Mesenteric fat pad (tissue), 1 donor: ENCODE measurements at places on chromosomes 3 and 15.

DNA sequence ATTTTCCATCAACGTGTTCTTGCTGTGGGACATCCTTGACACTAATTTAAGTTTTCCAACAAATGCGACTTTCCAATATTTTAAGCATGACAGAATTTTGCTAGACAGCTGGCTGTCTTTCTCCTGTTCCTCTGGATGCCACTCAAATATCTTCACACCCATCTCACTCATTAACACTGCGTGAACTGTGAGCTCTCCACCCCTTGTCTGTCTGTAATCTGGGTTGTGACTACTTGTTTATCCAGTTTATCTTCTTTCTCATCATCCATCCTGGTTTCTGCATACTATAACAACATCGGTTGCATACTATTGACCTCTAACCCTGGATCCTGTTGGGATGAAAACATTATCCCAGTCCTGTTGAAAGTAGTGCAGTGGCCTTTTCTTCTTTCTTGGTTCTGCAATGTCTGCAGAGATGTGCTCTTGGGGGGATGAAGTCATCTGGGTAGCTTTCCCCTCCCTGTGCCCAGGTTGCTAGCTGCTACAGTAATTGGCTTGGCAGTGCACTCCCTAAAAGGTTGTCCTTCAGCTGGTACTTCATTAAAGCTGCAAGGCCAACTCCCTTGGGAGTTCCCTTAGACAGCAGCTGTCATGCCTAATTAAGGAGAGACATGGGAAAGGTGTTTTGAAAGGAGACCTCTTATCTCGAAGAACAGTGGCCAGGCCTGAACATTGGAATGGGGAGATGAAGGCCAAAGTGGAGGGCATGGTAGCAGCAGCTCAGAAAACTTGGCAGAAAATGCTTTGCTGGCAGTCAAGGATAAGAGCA lies 24.7 kb downstream of the KAT2B start:
- no peak for DNase-seq

DNA sequence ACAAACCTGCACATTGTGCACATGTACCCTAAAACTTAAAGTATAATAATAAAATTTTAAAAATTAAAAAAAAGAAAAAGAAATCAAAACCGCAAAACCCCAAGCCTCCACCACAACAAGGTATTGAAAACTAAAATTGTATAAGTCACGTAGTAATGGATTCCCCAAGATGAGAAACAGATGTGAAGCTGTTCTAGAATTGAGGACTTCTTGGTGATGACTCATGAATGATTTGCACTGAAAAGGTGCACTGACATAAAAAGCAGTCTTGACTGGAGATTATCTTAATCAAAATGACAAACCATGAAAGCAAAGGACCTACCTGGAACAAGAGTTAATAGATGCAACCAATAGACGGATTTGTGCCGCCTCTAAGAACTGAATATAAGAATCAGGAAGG lies 225.8 kb downstream of the MYRIP start:
- no peak for DNase-seq

DNA sequence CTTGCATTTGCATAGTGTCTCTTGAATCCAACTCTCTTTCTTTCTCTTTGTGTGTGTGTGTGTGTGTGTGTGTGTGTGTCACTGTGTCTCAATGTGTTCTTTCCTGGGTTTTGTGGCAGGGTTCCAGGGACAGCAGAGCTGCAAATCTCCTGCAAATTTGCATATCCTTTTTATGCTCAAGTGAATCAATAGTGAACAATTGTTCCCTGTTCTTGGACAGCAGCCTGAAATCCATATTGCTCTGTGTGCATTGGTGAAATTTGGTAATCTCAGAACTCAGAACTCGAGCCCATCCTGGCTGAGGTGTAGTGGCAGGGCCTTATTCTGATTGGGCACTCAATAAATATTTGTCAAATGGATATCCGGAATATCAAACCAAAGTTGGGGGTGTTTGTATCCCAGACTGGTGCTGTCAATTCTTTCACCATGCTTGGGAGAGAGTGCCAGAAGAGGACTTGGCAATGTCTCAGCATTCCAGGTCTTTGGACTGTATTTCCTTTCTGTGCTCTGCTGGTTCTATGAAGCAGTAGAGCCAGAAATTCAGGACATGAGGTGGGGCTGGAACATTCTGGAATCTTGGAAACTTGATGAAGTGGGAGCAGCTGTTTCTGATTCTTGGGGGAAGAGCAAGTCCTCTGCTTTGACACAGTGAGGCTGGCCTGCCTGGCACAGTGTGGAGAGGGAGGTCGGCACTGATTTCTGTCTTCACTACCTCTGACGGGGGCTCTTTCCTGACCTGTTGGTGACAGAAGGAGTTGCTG lies 380.6 kb upstream of the C2CD4B start:
- DNase-seq: no peak

- DNase-seq: no peak
These were observed 512.6 kb downstream of the MECOM start for GRCh38 chr3:169150920-169151319.

GRCh38 chr15:61205346-61205921 lies 23.7 kb downstream of the RORA start:
- DNase-seq: no peak

- DNase-seq: no peak
These were observed 430.2 kb downstream of the LPP start for GRCh38 chr3:188584162-188584529.

DNA sequence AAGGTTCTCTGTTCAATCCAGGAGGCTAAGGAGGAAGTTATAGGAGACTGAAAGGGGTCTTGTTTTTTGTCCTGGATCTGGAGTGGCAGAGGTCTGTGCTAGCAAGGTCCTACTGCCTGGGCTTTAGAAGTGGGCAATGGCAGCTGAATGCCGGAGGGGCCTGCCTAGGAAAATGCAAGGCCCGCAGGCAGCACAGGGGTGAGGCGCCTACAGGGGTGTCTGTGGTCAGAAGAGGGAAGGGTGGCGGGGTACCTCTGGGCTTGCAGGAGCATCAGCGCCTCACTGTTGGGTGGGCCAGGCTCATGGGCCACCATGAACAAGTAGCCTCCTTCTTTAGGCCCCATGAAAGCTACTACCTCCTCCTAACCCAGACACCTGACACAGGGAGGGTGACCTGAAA lies 175.4 kb downstream of the PEX5L start:
- DNase-seq: no peak

DNA sequence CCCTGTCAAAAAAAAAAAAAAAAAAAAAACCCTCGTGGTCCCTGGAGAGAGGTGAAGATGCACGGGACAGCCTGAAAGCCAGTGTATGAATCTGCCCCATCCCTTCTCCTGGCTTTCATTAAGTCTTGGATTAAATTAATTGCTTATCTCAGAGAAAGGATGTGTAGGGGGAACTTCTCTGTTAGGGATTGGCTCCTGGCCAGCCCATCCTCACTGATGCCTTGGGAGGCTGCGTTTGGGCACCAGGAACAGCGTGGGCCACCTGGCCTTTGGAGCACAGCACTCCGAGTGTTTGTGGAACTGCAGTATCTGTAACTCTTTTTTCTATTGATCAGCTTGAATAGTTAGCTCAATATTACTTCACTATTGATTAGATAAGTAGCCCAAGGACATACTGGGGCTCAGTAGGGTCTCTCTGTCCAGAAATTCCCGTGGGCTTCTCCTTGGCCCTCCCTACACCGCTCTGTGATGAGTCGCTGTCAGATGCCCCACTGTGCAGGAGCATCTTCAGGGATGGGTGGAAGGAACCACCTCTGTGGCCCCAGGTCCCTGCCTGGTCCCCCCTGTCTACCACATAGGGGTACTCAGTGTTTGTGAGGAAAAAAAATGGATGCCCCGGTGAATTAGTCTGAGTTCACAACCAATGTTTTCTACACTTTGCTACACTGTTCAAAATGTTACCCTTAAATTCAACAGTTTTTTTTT lies 2.0 kb downstream of the PXYLP1 start:
- DNase-seq: no peak

GRCh38 chr15:50496692-50497091 lies 49.8 kb downstream of the USP50 start:
- no peak for DNase-seq

DNA sequence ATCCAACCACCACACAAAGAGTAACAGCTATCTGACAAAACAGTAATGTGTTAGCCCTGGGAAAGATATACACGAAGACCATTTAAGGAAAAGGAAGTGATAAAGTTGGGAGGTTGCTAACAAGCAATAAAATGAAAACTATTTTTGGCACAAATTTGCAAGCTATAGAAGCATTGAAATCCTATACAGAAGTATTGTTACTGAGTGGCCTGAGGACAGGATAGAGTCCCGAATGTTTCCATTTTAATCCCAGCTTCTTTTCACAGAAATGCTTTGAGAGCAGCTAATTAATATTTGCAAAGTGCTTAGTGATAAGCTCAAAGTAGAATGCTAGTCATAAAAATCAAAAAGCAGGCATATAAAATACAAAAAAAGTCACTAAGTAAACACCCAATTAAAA lies 51.5 kb downstream of the RAD18 start:
- no peak for DNase-seq

- DNase-seq: no peak
These were observed 20.3 kb downstream of the MEF2A start for GRCh38 chr15:99586121-99586520.

DNA sequence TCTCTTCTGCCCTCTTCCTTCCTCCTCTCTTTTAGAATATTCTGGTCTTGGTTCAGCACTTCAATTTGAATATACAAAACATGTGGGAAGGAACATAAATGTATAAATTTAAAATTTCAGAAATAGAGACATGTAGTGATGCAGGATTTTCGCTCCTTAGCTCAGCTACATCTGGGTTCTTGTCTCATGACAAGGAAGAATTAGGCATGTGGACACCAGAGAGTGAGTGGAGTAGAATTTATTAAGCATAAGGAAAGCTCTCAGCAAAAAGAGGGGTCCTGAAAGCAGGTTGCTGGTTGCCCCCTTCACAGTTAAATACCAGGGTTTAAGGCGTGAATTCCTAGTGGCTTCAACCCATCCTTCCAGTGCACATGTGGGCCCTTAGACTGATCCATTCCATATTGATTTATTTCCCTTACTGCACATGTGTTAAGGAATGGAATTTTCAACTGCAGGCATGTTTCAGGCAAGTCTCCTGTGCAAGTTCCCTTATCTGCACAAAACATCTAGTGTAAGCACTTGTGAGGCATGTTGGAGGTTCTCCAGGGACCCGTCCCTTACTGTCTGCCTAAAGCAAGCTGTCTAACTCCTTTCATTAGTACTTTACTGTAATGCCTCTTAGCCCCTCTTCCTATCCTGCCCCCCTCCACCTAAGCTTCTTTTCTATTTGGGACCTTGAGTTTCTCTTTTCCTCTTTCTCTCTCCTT lies 133.2 kb upstream of the STRIT1 start:
- DNase-seq: no peak

DNA sequence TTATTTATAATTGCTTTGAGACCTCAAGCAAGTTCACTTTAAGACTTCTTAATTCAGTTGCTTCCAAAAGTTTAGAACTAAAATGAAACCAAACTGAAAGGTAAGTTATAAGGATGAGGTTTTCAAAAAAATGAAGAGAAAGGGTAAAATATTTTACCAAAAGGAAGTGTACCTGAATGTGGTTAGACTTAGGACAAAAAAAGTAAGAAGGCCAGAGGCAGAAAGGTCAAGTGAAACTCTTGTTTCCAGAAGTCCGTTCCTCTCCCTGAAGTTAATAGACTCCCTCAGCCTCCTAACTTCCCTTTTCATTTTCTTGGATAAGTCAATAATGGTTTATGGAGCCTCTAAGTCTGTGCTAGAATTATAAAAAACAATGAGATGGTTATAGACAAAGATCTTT lies 16.6 kb downstream of the BTLA start:
- DNase-seq: no peak

DNA sequence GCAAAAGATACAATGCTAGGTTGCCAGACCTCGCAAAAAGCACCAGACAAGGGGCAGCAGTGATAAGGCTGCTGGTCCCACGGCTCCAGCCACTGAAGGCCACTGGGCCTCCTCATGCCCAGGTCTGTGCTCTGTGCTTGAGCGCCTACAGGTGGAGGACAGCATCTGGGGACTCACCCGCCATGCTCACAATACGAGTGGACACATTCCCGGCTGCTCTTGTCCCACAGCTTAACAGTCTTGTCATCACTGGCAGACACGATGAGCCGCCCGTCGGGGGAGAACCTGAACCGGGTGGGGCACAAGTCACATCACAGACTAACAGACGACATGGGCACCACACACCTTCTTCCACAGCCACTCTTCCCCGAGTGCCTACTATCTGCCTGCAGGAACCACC lies 7.4 kb downstream of the POC1A start:
- no peak for DNase-seq

DNA sequence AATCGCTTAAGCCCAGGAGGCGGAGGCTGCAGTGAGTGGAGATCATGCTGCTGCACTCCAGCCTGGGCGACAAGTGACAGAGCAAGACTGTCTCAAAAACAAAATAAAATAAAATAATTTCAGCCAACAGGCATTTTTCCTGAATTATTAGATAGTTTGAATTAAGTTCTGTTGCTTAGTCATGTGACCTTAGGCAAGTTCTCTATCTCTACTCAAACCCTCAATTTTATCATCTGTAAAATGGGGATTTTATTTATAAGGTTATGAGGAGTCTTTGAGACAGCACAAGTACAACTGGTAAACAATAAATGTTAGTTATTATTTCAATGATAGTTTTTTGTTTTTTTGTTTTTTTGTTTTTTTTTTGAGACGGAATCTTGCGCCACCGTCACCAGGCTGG lies 13.0 kb downstream of the SQOR start:
- no peak for DNase-seq

GRCh38 chr3:34319881-34320280 lies 521.5 kb downstream of the PDCD6IP start:
- DNase-seq: no peak

GRCh38 chr15:66753687-66754377 lies 51.8 kb downstream of the SMAD6 start:
- no peak for DNase-seq

GRCh38 chr15:63250312-63250965 lies 27.0 kb upstream of the APH1B start:
- no peak for DNase-seq

- DNase-seq: no peak
These were observed 1.4 kb downstream of the FURIN start for GRCh38 chr15:90869601-90870353.

DNA sequence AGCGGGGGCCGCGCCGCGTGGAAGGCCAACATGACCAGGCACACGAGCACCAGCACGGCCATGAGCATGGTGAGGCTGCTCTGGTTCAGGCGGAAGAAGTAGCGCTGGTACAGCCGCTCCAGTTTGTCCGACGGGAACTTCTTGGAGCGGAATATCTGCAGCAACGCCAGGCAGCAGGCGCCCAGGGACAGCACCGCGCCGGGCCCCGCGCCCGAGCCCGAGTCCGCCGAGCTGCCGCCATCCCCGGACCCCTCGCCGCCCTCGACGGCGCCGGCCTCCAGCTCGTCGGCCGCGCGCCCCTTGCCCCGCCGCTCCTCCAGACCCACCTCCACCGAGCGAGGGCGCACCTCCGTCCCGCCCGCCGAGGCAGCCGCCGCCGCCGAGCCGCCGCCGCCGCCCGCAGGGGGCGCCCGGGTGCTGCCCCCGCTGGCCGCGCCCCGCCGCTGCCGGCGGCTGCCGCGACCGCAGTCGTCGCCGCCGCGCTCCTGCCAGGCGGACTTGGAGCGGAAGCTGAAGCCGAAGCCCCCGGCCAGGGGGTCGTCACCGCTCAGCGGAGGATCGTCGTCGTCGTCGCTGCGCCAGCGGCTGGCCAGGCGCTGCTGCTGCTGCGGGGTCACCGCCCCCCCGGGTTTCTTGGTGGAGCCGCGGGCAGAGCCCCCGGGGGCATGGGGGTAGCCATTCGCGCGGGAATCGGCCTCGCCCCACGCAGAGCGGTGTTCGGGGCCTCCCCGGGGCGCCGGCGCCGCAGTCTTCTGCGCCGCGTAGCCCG lies 957 bp downstream of the ADCY5 start:
- DNase-seq: no peak
